ENCODE measurements at places on chromosomes 5 and 9.

DNA sequence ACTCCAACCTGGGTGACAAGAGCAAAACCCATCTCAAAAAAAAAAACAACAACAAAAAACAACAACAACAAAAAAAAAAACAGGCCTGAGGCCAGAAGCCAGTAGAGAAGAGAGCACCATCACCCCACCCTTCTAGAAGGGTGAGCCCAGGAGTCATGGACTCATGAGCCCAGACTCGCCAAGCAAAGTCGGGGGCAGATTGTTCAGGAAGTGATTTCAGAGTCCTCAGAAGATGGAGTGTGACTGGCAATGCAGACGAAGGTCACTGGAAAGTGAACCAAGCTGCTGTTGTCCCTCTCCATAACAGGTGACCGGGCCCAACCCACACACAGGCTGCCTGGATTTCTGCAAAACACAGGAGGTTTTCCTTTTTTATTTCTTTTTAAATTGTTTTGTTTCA lies 9.0 kb upstream of the WDR38 start:
- DNase-seq = no peak

DNA sequence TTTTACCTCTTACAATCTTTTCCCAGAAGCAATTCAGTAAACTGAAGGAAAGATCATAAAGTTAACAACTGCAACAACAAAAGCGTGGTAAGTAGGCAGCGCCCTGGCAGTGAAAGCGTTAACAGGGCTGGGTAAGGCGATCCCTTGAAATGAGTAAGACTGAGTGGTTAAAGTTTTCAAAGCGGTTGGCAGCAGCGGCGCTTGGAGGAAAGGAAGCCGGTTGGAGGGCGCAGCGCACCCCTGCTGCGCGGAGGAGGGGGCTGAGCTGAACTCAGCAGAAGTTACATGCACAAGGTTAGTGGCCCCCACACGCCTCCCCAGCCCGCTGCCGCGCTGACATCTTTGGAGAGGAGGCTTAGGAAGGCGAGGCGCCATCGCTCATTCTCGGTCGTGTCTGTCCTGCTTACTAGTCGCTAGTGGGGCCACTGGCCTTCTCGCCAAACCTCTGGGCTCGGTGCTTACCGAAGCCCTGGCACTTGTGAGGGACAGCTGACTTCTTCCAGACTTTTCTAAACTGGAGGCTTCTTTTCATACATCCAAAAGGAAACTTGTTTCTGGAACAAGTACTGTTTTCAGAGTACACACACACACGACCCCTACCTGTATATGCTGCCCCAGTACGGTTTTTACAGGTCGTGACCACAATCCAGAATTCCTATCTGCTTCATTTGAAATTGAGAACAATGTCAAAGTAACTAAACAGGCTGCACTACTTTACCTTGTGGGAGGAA lies at the start of gene SH3RF2:
TSS of gene SH3RF2 (plus strand) at position 178 of the 731 bp plus-strand sequence. CDS start 1,351 bp downstream, outside the sequence.
- peak; percentile 83 for DNase-seq

DNA sequence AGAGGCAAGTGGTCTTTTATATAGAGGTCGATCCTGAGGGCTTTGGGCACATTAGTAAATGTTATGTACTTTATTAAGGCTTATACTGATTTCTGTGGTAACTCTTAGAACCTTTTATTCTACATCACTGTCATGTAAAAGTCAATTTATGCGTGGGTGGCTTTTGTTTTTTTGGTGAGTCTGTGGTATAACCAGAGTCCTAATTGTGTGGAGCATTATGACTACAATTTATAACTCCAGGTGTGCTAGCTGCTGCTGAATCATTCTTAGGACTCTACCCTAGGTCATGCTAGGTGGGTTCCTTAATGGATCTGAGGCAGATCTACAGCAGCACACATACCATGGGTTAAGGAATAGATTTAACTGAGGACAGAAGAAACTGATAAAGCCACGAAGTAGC lies 33.9 kb upstream of the KCNN2 start:
- DNase-seq = no peak

GRCh38 chr9:84166891-84167290 lies 173.7 kb downstream of the SLC28A3 start:
- DNase-seq = no peak

GRCh38 chr9:89842267-89842768 lies 237.5 kb downstream of the GADD45G start:
- DNase-seq = no peak

DNA sequence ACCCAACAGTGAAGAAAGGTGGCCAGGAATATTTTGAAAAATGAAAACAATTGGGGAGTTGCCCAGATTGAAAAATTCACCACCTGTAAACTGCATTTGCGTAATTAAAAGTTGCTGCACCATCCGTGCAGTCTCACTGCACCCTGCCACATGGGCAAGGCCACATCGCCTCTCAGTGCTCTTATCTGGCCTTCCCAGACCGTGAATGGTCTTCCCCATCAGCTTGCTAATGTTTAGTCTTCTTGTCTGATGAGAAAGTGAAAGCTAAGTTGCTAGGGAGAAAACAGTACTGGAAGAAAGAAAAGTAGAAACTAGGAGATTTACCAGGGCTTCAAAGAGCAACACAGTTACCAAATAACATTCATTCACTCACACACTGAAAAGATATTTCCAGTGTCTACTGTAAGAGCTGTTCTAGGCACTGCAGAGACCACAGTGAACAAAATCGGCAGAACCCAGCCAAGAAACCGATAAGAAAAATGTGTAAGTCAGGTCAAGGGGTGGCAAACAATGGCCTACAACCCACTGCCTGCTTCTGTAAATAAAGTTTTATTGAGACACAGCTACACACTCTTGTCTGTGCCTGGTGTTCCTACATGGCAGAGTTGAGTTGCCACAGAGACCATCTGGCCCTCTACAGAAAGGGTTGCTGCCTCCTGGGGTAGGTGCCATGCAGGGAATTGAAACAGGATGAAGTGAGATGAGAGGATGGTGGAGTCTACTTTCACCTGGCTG lies 51.2 kb upstream of the CTSL start:
- no peak for DNase-seq

GRCh38 chr9:136267261-136268111 lies 21.9 kb upstream of the QSOX2 start:
- DNase-seq = peak; percentile 92

- DNase-seq = no peak
Measured at GRCh38 chr5:155193483-155194107, 180.0 kb downstream of the KIF4B start.

DNA sequence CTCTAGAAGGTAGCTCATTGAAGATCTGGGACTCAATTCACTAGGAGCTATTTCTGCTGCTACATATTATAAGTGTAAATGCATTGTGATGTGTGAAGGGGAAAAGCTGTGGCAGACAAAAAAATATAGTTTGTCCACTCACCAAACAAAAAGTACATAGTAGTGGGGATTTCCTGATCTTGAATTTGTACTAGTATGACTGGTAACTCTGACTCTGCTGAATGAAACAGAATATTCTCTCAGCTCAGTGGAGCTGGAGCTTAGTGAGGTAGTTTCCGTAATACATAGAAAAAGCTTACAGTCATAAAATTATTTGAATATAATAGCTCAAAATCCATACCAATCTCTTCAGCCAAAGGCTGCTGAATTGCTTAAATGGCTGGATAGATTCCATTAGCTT lies 455.6 kb upstream of the CD180 start:
- no peak for DNase-seq

DNA sequence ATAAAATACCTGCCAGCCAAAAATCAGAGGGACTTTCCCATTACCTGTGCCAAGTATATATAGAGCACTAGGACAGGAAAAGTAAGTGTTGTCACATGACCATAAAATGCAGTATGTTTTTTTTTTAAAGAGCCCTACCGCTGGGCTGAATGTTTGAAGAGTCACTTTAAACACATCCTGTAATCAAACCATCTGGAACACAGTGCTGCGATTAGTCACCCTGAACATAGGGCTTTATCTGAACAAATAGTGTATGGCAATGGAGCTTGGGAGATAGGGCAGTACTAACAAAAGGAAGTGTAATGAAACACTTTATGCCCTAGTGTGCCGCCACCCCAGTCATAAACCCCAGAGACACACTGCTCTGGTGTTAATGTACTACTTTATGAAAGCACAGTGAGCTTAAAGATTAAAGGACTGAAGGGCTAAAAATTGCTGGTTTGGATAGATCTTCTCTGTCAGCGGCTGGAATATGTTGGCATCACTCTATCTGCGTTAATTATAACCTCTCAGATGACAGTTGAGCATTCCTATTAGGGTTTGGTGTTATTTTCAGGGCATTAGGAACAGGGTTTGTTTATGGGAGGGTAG lies 90.4 kb downstream of the ZNF608 start:
- no peak for DNase-seq

- DNase-seq = no peak
Measured at GRCh38 chr9:91127653-91128052, 234.1 kb downstream of the AUH start.

DNA sequence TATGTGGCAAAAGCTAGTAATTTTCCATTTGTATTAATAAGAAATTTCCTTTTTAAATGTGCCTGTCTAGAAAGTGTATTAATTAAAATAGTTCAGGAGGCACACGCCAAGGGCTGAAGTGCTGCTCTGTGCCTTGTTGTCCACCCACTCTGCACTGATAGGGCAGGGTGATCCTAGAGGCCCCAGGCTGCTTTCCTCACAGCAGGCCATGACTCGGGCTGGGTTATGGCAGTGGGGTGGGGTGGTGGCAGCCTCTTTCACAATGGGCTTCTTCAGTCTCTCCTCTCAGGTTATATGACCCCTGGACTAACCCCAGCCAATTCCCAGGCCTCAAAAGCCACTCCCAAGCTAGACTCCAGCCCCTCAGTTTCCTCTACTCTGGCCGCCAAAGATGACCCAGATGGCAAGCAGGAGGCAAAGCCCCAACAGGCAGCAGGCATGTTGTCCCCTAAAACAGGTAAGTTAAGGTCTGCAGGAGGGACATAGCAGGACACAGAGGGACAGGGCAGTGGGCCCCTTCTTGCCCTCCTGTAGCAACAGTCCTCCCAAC lies 19.5 kb downstream of the CD74 start:
- DNase-seq = no peak

- no peak for DNase-seq
Measured at GRCh38 chr5:125409234-125409860, 662.9 kb upstream of the ZNF608 start.

DNA sequence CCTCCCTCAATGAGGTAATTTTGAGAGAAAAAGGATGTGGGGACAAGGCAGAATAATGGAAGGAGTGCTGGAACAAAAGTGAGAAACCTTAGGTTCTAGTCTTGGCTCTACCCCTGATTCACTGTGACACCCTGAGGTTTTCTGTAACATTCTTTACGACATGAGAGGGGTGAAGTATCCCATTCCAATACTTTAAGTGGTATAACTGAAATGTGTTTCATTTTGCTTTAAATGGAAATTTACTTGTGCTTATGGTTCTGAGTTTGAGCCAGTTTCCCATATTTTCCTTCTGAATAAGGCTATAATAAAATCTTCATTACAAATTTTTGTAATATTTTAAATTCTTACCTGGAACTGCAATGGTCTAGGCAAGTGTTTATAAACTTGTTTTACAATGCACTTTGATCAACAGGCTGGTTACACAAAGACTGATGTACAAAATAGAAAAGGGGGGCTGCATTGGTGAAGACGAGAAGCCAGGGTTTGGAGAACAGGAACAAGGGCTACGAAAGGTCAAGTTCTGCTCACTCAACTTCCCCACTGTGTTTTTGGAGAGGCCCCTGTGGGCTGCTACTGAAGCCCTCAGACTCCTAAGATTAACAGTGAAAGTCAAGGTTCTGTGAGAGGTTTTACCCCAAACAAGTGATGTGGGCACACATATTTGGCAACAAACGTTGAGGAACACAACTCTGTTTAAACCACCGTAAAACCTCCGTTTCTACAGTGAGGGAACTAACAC lies 171.9 kb upstream of the ELL2 start:
- no peak for DNase-seq

DNA sequence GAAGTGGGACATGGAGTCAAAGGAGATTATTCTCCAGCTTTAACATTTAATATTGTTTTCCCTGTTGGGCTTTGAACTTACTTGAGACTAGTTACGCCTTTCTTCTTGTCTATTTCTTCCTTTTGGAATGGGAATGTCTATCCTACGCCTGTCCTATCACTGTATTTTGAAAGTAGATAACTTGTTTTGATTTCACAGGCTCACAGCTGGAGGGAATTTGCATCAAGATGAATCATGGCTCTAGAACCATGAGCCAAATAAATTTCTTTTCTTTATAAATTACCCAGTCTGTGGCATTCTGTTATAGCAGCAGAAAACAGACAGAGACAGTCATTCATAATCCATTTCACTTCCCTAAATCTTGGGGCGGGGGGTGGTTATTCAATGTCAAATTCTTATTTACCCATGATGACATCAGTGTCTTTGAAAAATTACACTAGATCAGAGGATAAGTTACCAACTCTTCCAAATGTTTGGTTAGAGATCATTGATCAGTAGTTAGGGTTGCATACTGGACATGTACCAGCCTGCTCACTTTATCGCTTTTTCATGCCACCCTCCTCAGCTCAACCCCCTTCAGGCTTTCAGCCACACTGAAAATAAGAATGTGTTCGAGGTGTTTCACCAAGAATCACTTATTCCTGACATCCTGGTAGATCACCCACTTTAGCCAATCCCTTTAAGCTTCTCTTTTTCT lies 419.6 kb upstream of the PIK3R1 start:
- no peak for DNase-seq

DNA sequence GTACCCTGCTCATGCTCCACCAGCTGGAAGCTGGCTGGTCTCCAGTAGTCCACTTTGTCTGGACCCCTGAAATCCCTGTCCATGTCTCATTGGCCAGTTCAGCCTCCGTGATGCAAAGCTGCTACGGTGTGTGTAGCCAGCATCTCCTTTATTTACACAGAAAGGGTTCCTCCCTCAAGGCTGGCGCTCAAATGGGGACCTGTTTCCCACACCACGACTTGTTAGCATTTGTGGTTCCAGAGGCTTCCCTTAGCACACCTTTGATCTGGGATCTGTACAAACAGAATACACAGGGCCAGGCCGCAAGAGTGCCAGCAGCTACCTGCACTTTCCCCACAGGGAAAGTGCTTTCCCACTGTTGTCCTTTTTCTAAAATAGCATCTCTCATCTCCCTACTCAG lies 5.7 kb upstream of the SMU1 start:
- peak; percentile 11 for DNase-seq

GRCh38 chr5:80509362-80509761 lies 21.5 kb downstream of the FAM151B start:
- DNase-seq = no peak

GRCh38 chr5:67178085-67178484 lies 18.5 kb downstream of the CD180 start:
- DNase-seq = no peak

DNA sequence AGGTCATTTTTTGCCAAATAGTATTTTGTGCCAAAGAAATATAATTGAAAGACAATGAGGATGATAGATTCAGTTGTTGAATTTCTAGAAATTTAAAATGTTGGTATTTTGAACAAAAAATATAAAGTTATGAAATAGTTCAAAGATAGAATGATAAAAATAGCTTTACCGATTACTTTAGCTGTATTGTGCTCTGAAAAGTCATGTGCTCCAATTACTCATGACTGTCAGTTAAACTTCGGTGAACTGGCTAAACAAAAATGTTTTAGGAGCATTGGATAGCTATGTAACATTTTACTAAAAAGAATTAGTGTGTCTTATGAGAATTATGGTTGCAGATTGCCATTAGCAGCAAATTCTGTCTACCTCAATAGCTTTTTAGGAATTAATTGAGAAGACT lies 177.3 kb upstream of the VCAN start:
- DNase-seq = no peak

GRCh38 chr5:143195491-143195890 lies 208.0 kb downstream of the NR3C1 start:
- DNase-seq = no peak
